ENCODE measurements at places on chromosomes 6 and 20. TPM values are rescaled to one million over a fixed set of nuclear protein-coding genes. Genes with fewer than 3 reads are reported as not detected.

- H3K27ac ChIP-seq = no peak within 1 kb of the TSS
- H3K4me1 ChIP-seq = peaks cover 3% of the 10 kb centered on the region
- H3K27me3 ChIP-seq = peaks cover 55% of the 10 kb centered on the region
- DNase-seq = peak; percentile 31
- H3K4me3 ChIP-seq = peak within 1 kb of the TSS; percentile 47
- H3K36me3 ChIP-seq = no peaks in the 10 kb centered on the region
These were observed at the start of gene L3MBTL1 for GRCh38 chr20:43507150-43508080. Gene L3MBTL1 (plus strand): TSS chr20:43507697. CDS start chr20:43513504, 5,807 bp downstream.

DNA sequence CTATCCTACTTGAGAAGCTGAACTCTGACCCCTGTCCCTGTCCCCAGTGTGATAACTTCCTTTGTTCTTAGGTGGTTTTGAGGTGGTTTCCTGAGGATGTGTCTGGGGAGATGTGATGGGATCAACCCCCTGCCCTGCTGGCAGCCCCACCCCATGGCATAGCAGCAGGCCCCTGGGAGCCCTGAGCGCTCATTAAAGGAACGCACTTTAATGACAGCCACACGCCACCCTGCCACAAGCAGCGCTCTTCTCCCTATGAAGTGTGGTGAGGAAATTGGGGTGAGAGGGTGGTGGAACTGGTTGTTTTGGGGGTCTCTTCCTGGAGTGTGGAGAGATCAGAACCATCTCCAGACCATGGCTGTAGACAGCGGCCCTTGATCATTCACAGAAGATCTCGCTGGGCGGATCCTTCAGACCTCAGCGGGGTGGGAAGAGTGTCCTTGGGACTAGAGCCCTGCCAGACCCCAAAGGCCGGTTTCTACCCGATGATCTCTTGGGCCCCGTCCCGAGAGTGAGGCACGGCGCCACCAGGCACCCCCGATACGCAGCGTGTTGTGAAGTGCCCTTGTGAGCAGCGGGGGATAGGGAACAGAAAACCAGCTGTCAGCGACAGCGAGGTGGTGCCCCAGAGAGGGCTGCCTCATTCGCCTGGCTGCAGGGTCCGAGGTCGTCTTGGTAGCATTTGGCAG is 45.4 kb downstream of the SYNJ2 start:
- H3K27ac ChIP-seq = peak overlapping the region; percentile 100
- H3K27me3 ChIP-seq = no peaks in the 10 kb centered on the region
- H3K4me1 ChIP-seq = peaks cover 45% of the 10 kb centered on the region
- H3K36me3 ChIP-seq = peaks cover 18% of the 10 kb centered on the region
- no peak for DNase-seq
- peak overlapping the region; percentile 84 for H3K4me3 ChIP-seq

- no peaks in the 10 kb centered on the region for H3K27me3 ChIP-seq
- H3K27ac ChIP-seq = no peak overlapping the region
- H3K36me3 ChIP-seq = no peaks in the 10 kb centered on the region
- no peak overlapping the region for H3K4me3 ChIP-seq
- H3K4me1 ChIP-seq = peaks cover 4% of the 10 kb centered on the region
These were observed 84.0 kb downstream of the PTPN1 start for GRCh38 chr20:50594231-50594590.

- no peak overlapping the region for H3K4me3 ChIP-seq
- H3K27ac ChIP-seq = no peak overlapping the region
- no peak for DNase-seq
- no peaks in the 10 kb centered on the region for H3K36me3 ChIP-seq
- H3K27me3 ChIP-seq = no peaks in the 10 kb centered on the region
These were observed 325.9 kb downstream of the COL12A1 start for GRCh38 chr6:74879976-74880375.

DNA sequence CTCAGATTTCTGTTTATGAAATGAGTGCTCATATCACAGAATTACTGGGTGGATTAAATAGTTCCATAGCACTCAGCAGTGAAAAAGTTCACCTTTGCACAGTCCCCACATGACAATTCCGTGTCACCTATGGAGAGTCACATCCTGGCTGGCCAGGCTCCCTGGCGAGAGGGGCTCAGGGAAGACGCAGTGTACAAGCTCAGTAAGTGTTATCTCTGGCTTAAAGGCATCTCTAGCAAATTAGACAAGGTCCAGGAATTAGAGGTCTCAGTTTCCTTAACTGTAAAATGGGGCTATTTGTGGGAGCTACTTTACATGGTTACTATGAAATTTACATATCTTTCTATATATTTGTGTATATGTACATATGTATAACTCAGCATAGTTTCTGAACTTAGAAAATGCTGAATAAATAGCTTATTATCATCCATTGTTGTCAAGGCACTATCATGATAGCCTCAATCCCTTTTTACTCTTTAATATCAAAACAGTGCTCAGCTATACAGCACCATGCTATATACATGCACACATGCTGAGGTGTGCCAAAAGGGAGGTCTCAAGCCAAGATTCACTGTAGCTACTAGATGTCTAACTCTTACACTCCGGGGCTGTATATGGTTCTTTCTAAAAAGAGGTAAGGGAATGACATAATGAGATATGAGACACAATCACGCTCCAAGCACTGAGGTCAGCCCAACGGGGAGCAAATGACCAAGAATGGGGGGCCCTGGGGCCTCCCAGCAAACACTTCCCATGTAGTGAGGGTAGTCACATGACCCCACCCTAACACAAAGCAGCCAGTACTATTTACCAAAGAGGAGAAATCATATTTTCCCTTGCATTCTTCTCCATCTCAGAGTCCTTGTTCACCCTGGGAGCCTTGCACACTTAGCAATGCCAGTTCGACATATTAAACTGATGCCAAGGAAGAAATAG is 59.4 kb downstream of the SLC22A23 start:
- no peaks in the 10 kb centered on the region for H3K36me3 ChIP-seq
- H3K4me3 ChIP-seq = no peak overlapping the region
- no peak for DNase-seq
- no peaks in the 10 kb centered on the region for H3K27me3 ChIP-seq
- H3K27ac ChIP-seq = no peak overlapping the region
- H3K4me1 ChIP-seq = no peaks in the 10 kb centered on the region

- no peak for DNase-seq
- peaks cover 19% of the 10 kb centered on the region for H3K27me3 ChIP-seq
- H3K36me3 ChIP-seq = peaks cover 10% of the 10 kb centered on the region
- peak overlapping the region; percentile 68 for H3K27ac ChIP-seq
- H3K4me1 ChIP-seq = peaks cover 30% of the 10 kb centered on the region
These were observed 744 bp upstream of the FOXO3 start for GRCh38 chr6:108559884-108560462.

GRCh38 chr6:14743144-14743473 is 502.8 kb upstream of the JARID2 start:
- no peak for DNase-seq
- no peak overlapping the region for H3K4me3 ChIP-seq
- H3K4me1 ChIP-seq = peaks cover 42% of the 10 kb centered on the region
- no peaks in the 10 kb centered on the region for H3K27me3 ChIP-seq
- peak overlapping the region; percentile 93 for H3K27ac ChIP-seq
- H3K36me3 ChIP-seq = peaks cover 28% of the 10 kb centered on the region

- H3K27ac ChIP-seq = no peak overlapping the region
- H3K4me3 ChIP-seq = no peak overlapping the region
- no peaks in the 10 kb centered on the region for H3K36me3 ChIP-seq
- no peaks in the 10 kb centered on the region for H3K27me3 ChIP-seq
- no peak for DNase-seq
These were observed 64.7 kb upstream of the MTHFD1L start for GRCh38 chr6:150800674-150801314.

DNA sequence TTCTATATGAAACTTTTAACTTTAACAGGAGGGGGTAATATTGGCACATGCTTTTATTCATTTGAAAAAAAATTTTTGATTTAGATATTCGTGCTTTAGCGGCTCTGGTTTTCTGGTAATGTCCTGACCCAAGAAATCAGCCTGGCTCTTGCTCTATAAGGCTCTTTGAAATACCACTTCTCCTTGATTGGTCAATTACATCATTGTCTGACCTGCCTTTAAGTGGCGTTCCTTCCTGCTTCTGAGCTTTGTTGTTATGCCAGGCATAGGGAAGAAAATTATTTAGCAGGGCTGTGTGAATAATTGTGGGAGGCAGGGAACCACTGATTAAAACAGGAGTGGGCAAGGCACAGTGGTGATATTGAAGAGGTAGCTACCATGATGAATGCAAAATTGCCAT is 3.9 kb downstream of the RNF144B start:
- no peaks in the 10 kb centered on the region for H3K27me3 ChIP-seq
- peaks cover 2% of the 10 kb centered on the region for H3K36me3 ChIP-seq
- no peak overlapping the region for H3K4me3 ChIP-seq
- H3K4me1 ChIP-seq = peaks cover 32% of the 10 kb centered on the region
- no peak overlapping the region for H3K27ac ChIP-seq

DNA sequence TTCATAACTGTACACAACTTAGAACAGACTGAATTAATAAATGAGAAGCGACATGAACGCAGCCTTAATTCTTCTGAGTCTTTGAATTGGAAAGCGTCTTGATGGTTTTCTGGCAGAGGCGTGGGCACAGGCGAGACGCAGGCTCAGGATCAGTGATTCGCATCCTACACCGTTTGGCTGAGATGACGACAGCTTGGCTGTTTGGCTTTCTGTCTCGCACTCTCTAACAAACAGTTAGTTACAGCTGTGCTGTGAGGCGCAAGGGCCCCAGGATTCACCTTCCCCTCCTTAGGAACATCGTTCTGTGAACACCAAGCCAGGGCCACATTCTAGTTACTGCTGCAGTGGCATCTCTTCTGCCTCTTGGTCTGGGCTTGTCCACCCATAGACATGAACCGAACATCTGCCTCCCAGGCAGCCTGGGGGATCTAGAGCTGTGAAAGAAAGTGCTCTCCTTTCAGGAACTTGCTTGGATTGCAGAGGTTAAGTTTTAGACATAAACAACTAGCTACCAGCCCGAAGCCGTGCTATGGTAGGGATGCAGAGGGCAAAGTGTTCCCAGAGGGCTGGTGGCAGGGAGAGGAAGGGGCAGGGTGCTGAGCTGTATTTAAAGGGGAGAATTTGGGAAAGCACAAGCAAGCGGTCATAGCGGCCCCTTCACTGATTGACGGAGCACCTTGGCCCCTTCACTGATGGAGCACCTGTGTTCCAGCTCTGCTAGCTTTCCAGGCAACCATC is 49.6 kb downstream of the TCP11 start:
- no peaks in the 10 kb centered on the region for H3K4me1 ChIP-seq
- no peak overlapping the region for H3K4me3 ChIP-seq
- H3K27me3 ChIP-seq = no peaks in the 10 kb centered on the region
- H3K27ac ChIP-seq = no peak overlapping the region

- H3K27ac ChIP-seq = no peak overlapping the region
- H3K36me3 ChIP-seq = no peaks in the 10 kb centered on the region
- no peaks in the 10 kb centered on the region for H3K4me1 ChIP-seq
- peaks cover 43% of the 10 kb centered on the region for H3K27me3 ChIP-seq
- no peak for DNase-seq
These were observed 230.5 kb downstream of the ZMYND8 start for GRCh38 chr20:47125758-47126591.

DNA sequence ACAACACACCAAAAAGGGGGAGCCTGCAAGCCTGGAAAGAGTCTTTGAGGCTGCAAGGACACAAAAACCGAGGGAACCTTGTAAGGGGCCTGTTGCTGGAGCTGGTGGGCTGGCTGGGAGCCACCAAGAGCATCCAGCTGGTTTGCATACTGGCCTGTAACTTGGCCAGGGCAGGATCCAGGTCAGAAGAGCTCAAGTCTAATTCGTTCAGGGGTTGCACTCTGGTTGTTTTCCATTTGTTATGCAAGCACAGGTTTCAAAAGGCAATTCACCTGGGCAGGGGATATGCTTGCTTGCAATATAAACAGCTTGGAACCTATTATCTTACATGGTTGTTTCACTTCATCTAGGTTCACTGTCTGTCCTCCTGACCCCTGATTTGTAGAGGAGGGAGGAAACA is 98.3 kb upstream of the GCM1 start:
- peaks cover under 1% of the 10 kb centered on the region for H3K36me3 ChIP-seq
- no peak for DNase-seq
- no peak overlapping the region for H3K27ac ChIP-seq
- H3K4me3 ChIP-seq = no peak overlapping the region
- H3K27me3 ChIP-seq = no peaks in the 10 kb centered on the region
- peaks cover 4% of the 10 kb centered on the region for H3K4me1 ChIP-seq

GSTA2 gene
- not detected for total RNA-seq

BNIP5 gene
- total RNA-seq = not detected

WFDC5 gene
- not detected for total RNA-seq

ROMO1 gene
- total RNA-seq = 121 TPM

RAD21L1 gene
- not detected for total RNA-seq

TSPYL4 gene
- total RNA-seq = 15.1 TPM

C20orf96 gene
- 7.5 TPM for total RNA-seq

MUC21 gene
- total RNA-seq = not detected

PDE10A gene
- not detected for total RNA-seq

RBM24 gene
- total RNA-seq = not detected

CD93 gene
- 0.04 TPM for total RNA-seq

FOXC1 gene
- total RNA-seq = not detected

BMP5 gene
- not detected for total RNA-seq
